ENCODE measurements at places on chromosomes 7 and 10. TPM values are rescaled to one million over a fixed set of nuclear protein-coding genes. Genes with fewer than 3 reads are reported as not detected.
A peak's percentile ranks its signal among the peaks of the same experiment; 100 is the strongest.

DNA sequence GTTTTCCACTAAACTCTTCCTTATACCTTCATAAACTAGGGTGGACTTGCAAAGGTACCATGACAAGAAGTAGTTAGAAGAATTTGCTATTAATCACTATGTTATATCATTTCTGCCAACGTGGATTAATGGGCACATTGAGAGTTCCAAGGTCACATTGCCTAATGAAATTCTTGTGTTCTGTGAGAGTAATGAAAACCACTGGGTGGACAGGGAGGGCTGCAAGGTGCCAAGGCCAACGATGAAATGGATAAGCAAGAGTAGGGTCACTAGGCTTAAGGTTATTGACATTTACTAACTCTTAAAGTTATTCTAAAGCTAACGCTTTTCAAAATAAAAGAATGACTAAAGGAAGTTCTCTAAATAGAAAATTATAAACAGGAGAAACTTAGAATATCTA, 6.6 kb upstream of the ABCB4 start:
- no peaks in the 10 kb centered on the region for H3K36me3 ChIP-seq
- DNase-seq, result no peak
- H3K4me3 ChIP-seq, result no peak overlapping the region
- H3K27ac ChIP-seq, result no peak overlapping the region
- peaks cover 10% of the 10 kb centered on the region for H3K27me3 ChIP-seq
- no peaks in the 10 kb centered on the region for H3K4me1 ChIP-seq

DNA sequence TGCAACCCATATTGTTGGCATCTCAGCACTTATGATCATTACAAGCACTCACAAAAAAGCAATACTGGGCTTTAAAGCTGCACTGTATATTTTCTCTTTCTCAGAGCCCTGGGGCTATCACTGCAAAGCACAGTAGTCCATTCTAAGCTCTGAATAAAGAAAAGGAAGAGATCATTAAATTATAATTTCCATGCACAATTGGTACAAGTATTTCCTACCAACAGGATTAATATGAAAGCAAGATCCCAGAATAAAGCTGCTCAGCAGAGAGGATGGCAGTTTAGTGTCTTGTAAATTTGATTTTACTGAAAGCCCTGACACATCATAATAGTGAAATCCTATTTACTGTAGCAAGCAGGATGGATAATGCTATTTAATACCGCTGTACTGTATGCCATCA, 205.3 kb downstream of the CHCHD3 start:
- H3K36me3 ChIP-seq, result peaks cover 4% of the 10 kb centered on the region
- peaks cover 6% of the 10 kb centered on the region for H3K4me1 ChIP-seq
- H3K27me3 ChIP-seq, result no peaks in the 10 kb centered on the region
- no peak for DNase-seq
- H3K27ac ChIP-seq, result no peak overlapping the region

- peaks cover under 1% of the 10 kb centered on the region for H3K27me3 ChIP-seq
- DNase-seq, result no peak
- no peaks in the 10 kb centered on the region for H3K4me1 ChIP-seq
- no peak overlapping the region for H3K4me3 ChIP-seq
- no peaks in the 10 kb centered on the region for H3K36me3 ChIP-seq
These were observed 247.0 kb upstream of the HABP2 start for GRCh38 chr10:113305871-113306270.

DNA sequence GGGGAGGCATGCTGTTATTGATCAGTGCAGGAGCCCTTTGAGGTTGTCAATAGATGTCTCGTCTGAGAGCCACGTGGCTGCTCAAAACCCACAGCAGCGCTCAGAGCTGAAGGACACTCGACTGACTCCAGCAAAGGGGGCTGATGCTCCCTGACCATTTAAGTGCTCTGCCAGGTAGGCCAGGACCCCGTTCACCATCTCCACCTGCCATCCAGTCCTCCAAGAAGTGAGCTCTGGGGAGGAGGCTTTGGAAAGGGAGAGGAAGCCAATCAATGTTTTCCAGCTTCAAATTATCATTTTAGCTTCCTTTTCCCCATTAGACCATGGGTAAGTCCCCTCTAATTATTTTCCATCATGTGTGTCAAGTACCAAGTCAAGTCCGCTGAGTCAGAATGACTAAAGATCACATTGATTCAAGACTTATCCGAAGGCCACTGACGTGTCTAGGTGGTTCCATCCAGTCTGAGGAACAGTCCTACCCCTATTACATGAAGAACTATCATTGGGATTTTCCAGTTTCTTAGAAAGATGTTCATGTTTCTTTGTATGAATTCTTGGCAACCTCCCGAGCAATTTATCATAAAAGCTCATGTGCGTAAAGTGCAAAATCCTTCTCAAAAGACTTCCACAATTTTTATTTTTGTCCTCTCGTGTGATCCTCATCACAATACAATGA, 302.6 kb upstream of the LYZL1 start:
- H3K4me3 ChIP-seq, result no peak overlapping the region
- H3K36me3 ChIP-seq, result no peaks in the 10 kb centered on the region
- no peaks in the 10 kb centered on the region for H3K27me3 ChIP-seq
- H3K4me1 ChIP-seq, result peaks cover 3% of the 10 kb centered on the region

GRCh38 chr7:42686594-42687156, 225.2 kb downstream of the C7orf25 start:
- no peaks in the 10 kb centered on the region for H3K36me3 ChIP-seq
- H3K4me1 ChIP-seq, result no peaks in the 10 kb centered on the region
- no peak for DNase-seq
- H3K4me3 ChIP-seq, result no peak overlapping the region

- H3K4me1 ChIP-seq, result no peaks in the 10 kb centered on the region
- H3K27me3 ChIP-seq, result no peaks in the 10 kb centered on the region
- H3K27ac ChIP-seq, result no peak overlapping the region
- no peaks in the 10 kb centered on the region for H3K36me3 ChIP-seq
- no peak overlapping the region for H3K4me3 ChIP-seq
These were observed 675.8 kb downstream of the KCNMA1 start for GRCh38 chr10:76961841-76962240.

- peaks cover 20% of the 10 kb centered on the region for H3K4me1 ChIP-seq
- no peak for DNase-seq
- H3K27ac ChIP-seq, result no peak overlapping the region
These were observed 131.7 kb upstream of the CHST15 start for GRCh38 chr10:124225029-124225466.

- no peak for DNase-seq
- peaks cover 70% of the 10 kb centered on the region for H3K36me3 ChIP-seq
These were observed 115.5 kb downstream of the ANKRD61 start for GRCh38 chr7:6146666-6147065.

DNA sequence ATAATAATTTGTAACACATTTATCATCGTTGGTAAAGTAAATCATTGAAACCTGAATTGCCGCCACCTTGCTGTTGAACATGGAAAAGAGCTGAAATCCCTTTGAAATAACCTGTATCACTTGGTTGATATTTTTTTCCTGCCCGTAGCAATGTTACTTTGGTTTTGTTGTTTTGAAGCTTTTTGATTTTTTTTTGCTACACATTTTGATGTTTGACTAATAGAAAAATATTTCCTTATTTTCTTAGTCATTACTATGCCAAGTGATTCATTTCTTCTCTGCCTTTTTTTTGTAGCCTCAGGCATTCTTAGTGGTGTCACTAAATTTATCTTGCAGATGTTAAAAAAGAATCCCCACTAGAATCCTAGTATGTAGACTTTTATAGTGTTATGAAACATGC, 235.1 kb upstream of the MEOX2 start:
- no peak overlapping the region for H3K4me3 ChIP-seq
- no peak for DNase-seq
- no peaks in the 10 kb centered on the region for H3K36me3 ChIP-seq
- H3K27me3 ChIP-seq, result no peaks in the 10 kb centered on the region
- H3K4me1 ChIP-seq, result no peaks in the 10 kb centered on the region

DNA sequence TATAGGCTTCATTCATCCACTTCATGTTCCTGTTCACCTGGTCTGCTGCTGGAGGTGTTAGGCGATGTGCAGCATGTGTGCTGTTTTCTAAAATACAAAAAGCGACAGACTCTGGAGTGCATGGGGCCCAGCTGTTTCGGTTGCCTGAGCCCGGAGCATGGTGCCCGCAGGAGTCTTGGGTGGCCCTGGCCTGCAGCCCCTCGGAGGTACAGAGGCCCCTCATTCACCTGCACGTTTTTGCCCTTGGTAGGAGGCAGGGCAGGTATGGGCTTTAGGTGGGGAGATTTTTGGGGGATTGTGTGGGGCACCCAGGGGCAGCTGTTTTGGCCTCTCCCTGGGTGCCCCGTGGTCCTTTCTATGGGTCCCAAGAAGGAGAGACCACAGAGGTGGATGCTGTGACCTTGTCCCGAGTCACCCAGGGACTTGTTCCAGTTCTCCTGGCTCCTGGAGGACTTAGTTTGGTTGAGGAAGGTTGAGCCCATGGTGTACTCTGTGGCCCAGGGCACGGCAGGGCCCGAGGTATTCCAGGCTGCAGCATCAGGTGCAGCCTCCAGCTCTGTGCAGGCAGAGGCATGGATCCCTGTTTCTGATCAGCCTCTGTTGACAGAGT, 130.7 kb downstream of the TRRAP start:
- peaks cover 53% of the 10 kb centered on the region for H3K36me3 ChIP-seq
- no peaks in the 10 kb centered on the region for H3K4me1 ChIP-seq
- H3K4me3 ChIP-seq, result no peak overlapping the region
- no peak overlapping the region for H3K27ac ChIP-seq

DNA sequence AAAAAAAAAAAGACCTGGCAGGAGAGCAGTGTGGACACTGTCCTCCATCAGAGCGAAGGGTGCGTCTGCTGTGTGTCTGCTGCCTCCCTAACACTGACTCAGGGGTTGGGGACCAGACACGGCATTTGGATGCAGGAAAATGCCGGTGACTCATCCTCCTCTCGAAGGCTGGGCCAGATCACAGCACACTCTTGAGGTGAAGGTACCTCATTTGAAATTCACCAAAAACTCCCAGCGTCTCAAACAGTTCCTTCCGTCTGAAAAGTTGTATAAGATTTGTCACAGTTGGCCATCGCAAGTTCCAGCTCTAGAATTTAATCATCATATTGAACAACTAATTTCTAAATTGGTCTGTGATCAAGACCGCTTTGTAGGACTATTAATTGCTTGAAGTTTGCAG, 118.1 kb upstream of the LYZL2 start:
- peaks cover 54% of the 10 kb centered on the region for H3K4me1 ChIP-seq
- DNase-seq, result peak; percentile 76
- peak overlapping the region; percentile 81 for H3K27ac ChIP-seq
- peaks cover 3% of the 10 kb centered on the region for H3K36me3 ChIP-seq

- no peaks in the 10 kb centered on the region for H3K27me3 ChIP-seq
- no peak overlapping the region for H3K27ac ChIP-seq
- H3K36me3 ChIP-seq, result no peaks in the 10 kb centered on the region
- H3K4me1 ChIP-seq, result no peaks in the 10 kb centered on the region
- no peak for DNase-seq
These were observed 31.7 kb downstream of the ABCC2 start for GRCh38 chr10:99814143-99814542.

DNA sequence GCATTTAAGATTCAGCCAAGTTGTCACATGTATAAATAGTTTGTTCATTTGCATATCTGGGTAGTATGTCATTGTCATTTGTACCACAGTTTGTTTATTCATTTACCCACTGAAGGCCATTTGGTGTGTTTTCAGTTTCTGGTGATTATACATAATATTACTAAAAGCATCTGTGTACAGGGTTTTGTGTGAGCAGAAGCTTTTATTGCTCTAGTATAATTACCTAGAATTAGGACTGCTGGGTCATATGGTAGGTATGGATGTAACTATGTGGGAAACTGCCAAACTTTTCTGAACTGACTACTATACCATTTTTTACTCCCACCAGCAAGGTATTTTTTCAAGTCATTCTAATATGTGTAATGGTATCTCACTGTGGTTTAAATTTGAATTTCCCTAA, 584.0 kb upstream of the GHITM start:
- H3K27ac ChIP-seq, result no peak overlapping the region
- no peaks in the 10 kb centered on the region for H3K27me3 ChIP-seq

DNA sequence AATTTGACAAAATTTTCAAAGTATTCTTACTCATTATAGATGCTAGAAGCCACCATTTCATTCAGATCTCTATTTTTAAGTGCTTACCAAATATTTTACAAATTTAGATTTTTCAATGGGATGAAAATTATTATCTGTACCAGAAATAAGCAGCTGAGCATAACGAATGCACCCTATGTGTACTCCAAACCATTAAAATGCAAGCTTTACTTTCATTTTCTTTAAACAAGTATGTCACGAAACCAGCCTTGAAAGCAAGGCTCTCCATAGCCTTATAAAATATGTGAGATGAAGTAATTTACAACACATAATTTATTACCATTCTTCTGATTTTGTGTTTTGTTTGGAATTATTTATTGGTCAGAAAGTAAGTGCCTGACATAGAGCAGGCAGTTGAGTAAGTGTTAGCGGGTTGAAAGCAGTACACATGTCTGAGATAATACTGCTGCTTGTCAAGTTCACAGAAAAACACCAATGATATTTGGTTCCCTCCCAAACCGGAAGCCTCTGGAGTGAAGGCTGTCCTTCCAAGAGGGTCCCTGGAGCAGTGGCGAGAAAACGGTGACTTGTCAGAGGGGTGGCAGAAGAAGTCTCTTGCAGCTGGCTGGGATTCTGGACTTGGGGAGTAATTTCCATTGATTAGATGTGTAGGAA, 322.7 kb upstream of the PFKP start:
- peaks cover 1% of the 10 kb centered on the region for H3K4me1 ChIP-seq
- H3K27ac ChIP-seq, result no peak overlapping the region
- peaks cover 6% of the 10 kb centered on the region for H3K27me3 ChIP-seq
- H3K4me3 ChIP-seq, result no peak overlapping the region
- no peaks in the 10 kb centered on the region for H3K36me3 ChIP-seq

GRCh38 chr7:134988161-134988560, 1.9 kb downstream of the AGBL3 start:
- no peaks in the 10 kb centered on the region for H3K27me3 ChIP-seq
- no peak overlapping the region for H3K27ac ChIP-seq
- no peak for DNase-seq
- H3K36me3 ChIP-seq, result peaks cover 14% of the 10 kb centered on the region
- peaks cover 41% of the 10 kb centered on the region for H3K4me1 ChIP-seq

DNA sequence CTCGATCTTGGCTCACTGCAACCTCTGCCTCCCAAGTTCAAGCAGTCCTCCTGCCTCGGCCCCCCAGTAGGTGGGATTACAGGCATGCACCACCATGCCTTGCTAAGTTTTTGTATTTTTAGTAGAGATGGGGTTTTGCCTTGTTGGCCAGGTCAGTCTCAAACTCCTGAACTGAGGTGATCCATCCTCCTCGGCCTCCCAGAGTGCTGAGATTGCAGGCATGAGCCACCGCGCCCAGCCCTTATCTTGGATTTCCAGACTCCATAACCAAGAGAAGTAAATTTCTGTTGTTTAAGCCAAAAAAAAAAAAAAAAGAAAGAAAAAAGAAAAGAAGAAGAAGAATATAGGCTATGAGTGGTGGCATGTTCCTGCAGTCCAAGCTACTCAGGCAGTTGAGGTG, 53.3 kb upstream of the RABGEF1 start:
- H3K27ac ChIP-seq, result no peak overlapping the region
- no peak overlapping the region for H3K4me3 ChIP-seq
- peaks cover 10% of the 10 kb centered on the region for H3K4me1 ChIP-seq
- peaks cover 11% of the 10 kb centered on the region for H3K36me3 ChIP-seq
- DNase-seq, result no peak

- H3K36me3 ChIP-seq, result no peaks in the 10 kb centered on the region
- peaks cover 2% of the 10 kb centered on the region for H3K27me3 ChIP-seq
- H3K4me1 ChIP-seq, result peaks cover 8% of the 10 kb centered on the region
- no peak overlapping the region for H3K27ac ChIP-seq
These were observed 120.6 kb downstream of the SLIT1 start for GRCh38 chr10:97065128-97065527.

The RINT1 gene
- 28.5 TPM for total RNA-seq

The ZNF503 gene
- total RNA-seq, result 0.09 TPM

The MNX1 gene
- not detected for total RNA-seq

The ANLN gene
- total RNA-seq, result 35.6 TPM

The ELMO1 gene
- 121 TPM for total RNA-seq

The RNF32 gene
- total RNA-seq, result 2.3 TPM

The DENND11 gene
- 35.1 TPM for total RNA-seq

The SPDYE11 gene
- not detected for total RNA-seq

The PNLIPRP2 gene
- total RNA-seq, result not detected

The SCIN gene
- total RNA-seq, result not detected

Measured in activated CD4-positive, alpha-beta T cell treated with anti-CD3 and anti-CD28 coated beads, Interleukin-2, amount 10 ng/mL, durations not matched to agents 24 days and 14 days (primary cell).